ENCODE measurements at places on chromosomes 1 and 21.
A peak's percentile ranks its signal among the peaks of the same experiment; 100 is the strongest.

DNA sequence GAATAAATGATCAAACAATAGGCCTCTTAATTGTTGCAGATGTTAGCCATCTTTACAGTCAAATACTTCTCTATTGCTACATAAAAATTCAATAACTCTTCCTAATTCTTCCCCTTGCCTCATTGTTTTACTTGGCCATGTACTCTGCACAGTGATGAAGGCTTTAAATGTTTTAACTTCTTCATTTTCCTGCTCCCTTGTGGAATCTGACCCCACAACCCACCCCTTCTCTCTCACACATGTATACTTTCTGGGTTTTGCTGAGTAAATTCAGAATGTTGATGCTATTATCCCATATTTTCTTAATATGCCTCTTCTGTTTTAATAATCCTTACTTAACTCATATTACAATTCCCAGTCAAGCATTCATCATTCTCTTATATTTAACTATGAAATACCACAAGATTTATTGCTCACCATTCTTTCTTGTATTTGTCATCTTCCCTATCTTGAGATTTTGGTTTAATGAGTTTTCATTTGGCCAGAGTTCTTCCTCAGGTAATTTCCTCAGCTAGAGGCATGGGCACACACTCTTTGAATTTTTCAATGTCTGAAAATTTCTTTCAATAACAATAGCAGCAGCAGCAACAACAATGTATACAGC lies 327.8 kb upstream of the USP24 start:
- DNase-seq = no peak

DNA sequence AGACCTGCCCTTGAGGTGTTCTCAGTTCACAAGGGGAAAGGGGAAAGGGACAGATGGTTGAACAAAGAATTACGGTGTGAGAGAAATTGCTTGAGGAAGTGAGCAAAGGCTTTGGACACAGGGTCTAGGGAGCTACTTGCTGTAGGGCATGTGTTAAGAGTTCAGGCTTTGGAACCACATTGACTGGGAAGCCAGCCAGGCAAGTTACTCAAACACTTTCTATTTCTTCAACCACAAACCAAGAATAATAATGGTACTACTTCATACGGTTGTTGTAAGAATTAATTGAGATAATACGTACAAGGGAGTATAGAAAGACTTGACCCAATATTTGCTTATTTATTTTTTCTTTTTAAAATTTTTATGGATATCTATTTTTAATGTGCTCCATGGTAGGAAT lies 26.6 kb downstream of the AK4 start:
- DNase-seq = no peak

DNA sequence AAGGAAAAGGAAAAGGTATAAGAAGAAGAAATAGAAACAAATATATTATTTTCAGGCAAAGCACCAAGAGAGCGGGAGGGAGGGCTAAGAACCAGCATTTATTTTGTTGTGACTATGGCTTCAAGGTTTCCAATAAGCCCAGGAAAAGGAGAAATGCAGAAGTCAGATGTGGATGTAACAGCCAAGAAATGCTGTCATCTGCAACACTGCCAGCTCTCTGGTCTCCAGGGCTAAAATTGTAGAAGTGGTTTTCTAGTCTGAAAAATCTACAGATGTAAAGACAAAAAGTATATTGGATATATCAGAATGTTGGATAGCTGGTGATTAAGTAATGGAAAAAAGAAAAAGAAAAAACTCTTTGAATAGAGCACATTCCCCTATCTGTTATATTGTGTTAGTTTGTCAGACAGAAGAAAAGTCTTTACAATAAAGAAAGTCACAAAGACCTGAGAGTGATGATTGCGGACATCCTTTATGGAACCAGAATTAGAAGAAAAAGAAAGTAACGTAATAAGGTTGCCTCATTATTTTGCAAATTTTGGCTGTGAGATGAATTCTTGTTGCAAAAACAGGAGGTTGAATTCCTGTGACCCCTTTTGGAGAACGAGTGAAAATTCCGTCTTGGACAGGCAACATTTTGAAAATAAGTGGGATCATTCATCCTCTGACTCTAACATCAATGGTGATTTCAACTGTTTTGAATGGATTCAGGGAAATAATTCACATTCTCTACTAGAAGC lies 938.1 kb downstream of the TTLL7 start:
- DNase-seq = no peak

DNA sequence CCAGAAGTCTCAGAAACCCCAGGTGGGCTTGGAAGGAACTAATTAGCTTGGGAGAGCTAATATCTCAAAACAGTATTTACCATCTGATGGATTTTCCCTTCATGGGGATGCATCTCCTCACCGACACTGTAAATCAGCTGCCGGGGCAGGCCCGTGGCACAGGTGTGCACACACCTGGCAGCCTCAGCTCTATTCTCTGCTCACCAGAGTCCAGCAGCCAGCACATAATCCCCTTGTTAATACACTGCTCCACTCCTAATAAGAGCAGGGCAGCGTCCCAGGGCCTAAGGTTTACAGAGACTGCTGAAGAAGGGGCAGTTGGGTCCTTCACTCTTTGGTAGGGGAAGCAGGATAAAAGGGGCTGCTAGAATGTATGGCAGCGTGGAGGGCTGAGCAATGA lies 200.0 kb downstream of the TOMM20 start:
- DNase-seq = peak; percentile 52

- DNase-seq = no peak
Measured at GRCh38 chr1:247370786-247371732, 39.4 kb upstream of the ZNF496 start.

DNA sequence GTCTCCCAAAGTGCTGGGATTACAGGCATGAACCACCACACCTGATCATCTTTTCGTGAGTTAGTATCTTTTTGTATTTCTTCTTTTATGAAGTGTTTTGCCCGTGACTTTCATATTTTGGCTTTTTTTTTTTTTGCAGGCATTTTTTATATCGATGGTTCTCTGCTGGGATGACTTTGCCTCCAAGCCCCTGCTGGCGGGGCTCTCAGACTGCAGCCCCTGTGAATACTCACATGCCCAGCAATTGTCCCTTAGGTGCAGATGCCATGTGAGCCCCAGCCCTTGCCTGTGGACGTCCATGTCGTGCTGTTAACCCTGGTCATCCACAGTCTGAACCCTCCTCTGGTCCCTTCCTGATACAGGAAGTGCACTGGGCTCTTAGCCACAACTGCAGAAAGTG lies 21.7 kb downstream of the CRYAA start:
- peak; percentile 6 for DNase-seq

DNA sequence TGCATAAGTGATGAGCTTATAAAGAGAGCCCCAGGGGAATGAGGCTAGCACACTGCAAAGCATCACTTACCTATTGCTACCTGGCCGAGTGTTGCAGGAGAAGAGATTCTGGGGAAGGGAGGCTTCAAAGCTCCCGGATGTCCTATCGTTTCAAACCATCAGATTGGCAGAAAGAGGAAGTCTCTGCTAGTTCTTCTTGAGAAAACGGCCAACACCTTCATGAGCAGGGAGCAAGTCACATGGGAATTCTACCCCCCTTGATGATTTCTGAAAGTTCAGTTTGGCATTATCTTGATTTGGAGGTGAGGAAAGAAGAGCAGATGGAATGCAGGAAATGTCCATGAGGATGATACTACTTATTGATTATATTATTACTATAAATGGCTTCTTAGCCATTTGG lies 16.2 kb downstream of the SYF2 start:
- no peak for DNase-seq

GRCh38 chr1:166950156-166950555 lies 25.2 kb downstream of the ILDR2 start:
- DNase-seq = no peak

- DNase-seq = no peak
Measured at GRCh38 chr1:12339396-12339795, 109.6 kb downstream of the VPS13D start.

DNA sequence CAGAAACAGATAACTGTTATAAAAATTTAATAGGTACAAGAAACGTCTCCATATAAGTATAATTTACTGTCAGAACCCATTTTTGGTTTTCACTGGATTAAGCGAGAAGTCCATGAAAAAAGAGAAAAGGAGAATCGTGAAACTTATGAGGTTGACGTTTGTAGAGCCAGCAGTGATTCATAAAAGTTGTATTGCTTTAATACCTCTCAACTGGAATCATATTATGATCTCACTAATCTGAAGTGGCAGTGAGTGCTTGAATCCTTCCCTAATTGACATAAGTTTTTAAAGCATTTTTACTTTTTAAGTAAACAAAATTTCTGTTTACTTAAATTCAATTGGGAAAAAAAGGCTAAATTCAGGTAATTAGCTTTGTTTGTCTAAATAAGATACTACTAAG lies 315.3 kb downstream of the TPR start:
- no peak for DNase-seq

DNA sequence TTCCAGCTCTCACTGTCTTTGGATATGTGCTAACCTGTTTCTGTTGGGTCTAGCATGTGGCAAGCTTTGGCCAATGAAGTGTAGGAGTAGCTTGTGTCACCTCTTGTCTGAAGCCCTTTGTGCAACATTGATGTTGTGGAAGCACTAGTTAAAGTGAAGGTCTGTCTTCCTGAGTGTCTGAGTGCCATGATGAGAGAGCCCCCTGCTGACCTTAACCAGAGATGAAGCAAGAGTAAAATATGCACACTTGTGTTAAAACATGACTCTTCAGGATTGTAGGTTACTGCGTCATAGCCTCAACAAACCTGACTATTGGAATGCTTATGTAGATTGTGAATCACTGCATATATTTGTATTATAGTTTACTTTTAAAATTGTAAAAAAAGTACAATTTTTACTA lies 103.7 kb downstream of the NCAM2 start:
- DNase-seq = no peak

DNA sequence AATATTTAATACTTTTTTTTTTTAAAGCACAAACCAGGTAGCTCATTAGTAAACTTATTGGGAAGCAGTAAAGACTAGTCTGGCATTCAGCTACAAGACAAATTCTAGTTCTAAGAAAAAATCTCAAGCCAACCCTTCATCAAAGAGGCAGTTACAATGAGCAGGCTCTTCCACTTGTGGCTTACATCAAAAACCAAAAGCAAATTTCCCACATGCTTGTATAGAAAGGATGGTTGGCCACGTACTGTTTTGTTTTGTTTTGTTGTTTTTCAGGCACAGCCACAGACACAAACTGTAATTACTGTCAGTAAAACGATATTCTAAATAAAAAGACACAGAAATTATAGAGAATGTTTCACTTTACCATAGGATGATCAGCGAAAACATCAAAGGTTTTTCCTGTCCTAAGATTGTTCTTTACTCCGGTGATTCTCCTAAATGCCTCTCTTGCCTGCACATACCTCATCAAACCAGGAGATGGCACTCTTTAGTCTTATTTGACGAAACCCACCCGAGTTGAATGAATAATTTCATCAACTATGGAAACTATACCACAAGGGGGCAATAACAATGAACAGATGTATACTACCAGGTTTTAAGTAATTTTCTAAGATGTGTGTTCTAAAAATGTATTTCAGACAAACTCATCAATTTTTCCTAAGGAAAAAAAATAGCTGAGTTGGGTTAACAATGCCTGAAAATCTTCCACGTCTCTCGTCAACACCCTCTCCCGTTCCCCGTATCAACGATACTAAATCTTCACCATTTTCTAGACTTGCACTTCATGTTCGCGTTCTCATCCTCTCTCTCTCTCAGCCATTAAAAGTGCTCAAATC lies 26.9 kb downstream of the RPL5 start:
- DNase-seq = no peak

Data from activated CD8-positive, alpha-beta memory T cell treated with anti-CD3 and anti-CD28 coated beads, Interleukin-2, amount 50 U/mL, for 48 hours (primary cell).